ENCODE measurements at places on chromosomes 3 and 15.

GRCh38 chr3:195558602-195559001, 15.5 kb upstream of the PPP1R2 start:
- H3K27me3 ChIP-seq, result no peaks in the 10 kb centered on the region
- H3K27ac ChIP-seq, result no peak overlapping the region
- H3K4me3 ChIP-seq, result no peak overlapping the region
- H3K36me3 ChIP-seq, result no peaks in the 10 kb centered on the region

- H3K27me3 ChIP-seq, result no peaks in the 10 kb centered on the region
- H3K27ac ChIP-seq, result no peak overlapping the region
- DNase-seq, result no peak
- H3K4me1 ChIP-seq, result no peaks in the 10 kb centered on the region
- no peaks in the 10 kb centered on the region for H3K36me3 ChIP-seq
Measured at GRCh38 chr3:60989626-60990441, 261.4 kb downstream of the FHIT start.

DNA sequence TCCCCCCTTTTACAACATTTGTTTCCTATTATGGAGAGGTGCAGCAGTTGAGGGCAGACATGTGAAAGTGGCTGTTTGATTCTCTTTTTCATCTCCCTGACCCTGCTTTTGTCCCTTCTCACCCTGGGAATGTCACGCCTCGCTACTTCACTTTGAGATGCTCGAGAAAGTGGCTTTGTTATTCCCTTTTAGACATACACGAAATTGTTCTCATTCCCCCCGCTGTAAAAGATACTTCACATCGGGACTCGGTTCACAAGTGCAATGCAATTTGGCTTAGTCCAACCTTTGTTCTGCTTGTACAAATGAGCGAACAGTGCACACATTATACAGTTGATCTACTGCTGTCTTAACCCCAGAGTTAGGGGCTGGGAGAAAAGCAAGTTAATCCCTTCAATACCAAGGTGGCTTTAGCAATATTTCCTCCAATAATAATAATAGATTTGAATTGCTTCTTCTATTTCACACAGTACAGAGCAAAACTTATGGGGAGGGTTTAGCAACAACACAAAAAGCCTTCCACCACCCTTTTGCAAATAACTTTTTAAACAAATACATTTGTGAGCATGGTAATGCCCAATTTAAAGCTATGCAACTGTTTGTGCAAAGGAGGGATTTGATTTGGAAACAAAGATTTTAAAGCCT, 5.7 kb upstream of the FOXB1 start:
- peak overlapping the region; percentile 85 for H3K4me3 ChIP-seq
- peaks cover 35% of the 10 kb centered on the region for H3K36me3 ChIP-seq
- DNase-seq, result no peak
- peaks cover 90% of the 10 kb centered on the region for H3K27me3 ChIP-seq
- H3K27ac ChIP-seq, result peak overlapping the region; percentile 5
- peaks cover 75% of the 10 kb centered on the region for H3K4me1 ChIP-seq

GRCh38 chr3:194875581-194876402, 190.1 kb downstream of the FAM43A start:
- H3K36me3 ChIP-seq, result no peaks in the 10 kb centered on the region
- no peaks in the 10 kb centered on the region for H3K27me3 ChIP-seq
- no peak overlapping the region for H3K4me3 ChIP-seq
- peaks cover 5% of the 10 kb centered on the region for H3K4me1 ChIP-seq
- DNase-seq, result no peak
- no peak overlapping the region for H3K27ac ChIP-seq

- no peaks in the 10 kb centered on the region for H3K36me3 ChIP-seq
- H3K27me3 ChIP-seq, result peaks cover 4% of the 10 kb centered on the region
- H3K27ac ChIP-seq, result no peak overlapping the region
- DNase-seq, result no peak
- no peak overlapping the region for H3K4me3 ChIP-seq
- peaks cover 5% of the 10 kb centered on the region for H3K4me1 ChIP-seq
Measured at GRCh38 chr3:188106887-188107830, 46.8 kb upstream of the LPP start.

- H3K27me3 ChIP-seq, result no peaks in the 10 kb centered on the region
- no peak overlapping the region for H3K4me3 ChIP-seq
- DNase-seq, result no peak
- H3K4me1 ChIP-seq, result no peaks in the 10 kb centered on the region
- H3K27ac ChIP-seq, result no peak overlapping the region
- no peaks in the 10 kb centered on the region for H3K36me3 ChIP-seq
Measured at GRCh38 chr3:62046326-62046725, 327.0 kb downstream of the FEZF2 start.

- peak overlapping the region; percentile 19 for H3K4me3 ChIP-seq
- H3K4me1 ChIP-seq, result peaks cover 23% of the 10 kb centered on the region
- no peaks in the 10 kb centered on the region for H3K27me3 ChIP-seq
- DNase-seq, result peak; percentile 19
Measured at GRCh38 chr3:179068779-179069530, 2.7 kb downstream of the ZMAT3 start.

All from activated T-helper 2 cell treated with anti-CD3 and anti-CD28 coated beads, Interferon-gamma antibody, Interleukin-2, Interleukin-4, amounts not matched to agents 10 μg/mL and 5 μg/mL and 100 μg/mL, durations not matched to agents 14 hours and 24 hours and 36 hours (primary cell).